Activated T-cell treated with anti-CD3 and anti-CD28 coated beads for 1 hour (primary cell): ENCODE measurements at places on chromosomes 7 and 10.

- DNase-seq: no peak
Measured at GRCh38 chr7:37961251-37961650, 40.8 kb downstream of the EPDR1 start.

- no peak for DNase-seq
Measured at GRCh38 chr10:70575486-70575873, 27.1 kb downstream of the PRF1 start.

- DNase-seq: no peak
Measured at GRCh38 chr7:150860291-150860977, 8.1 kb downstream of the AOC1 start.

DNA sequence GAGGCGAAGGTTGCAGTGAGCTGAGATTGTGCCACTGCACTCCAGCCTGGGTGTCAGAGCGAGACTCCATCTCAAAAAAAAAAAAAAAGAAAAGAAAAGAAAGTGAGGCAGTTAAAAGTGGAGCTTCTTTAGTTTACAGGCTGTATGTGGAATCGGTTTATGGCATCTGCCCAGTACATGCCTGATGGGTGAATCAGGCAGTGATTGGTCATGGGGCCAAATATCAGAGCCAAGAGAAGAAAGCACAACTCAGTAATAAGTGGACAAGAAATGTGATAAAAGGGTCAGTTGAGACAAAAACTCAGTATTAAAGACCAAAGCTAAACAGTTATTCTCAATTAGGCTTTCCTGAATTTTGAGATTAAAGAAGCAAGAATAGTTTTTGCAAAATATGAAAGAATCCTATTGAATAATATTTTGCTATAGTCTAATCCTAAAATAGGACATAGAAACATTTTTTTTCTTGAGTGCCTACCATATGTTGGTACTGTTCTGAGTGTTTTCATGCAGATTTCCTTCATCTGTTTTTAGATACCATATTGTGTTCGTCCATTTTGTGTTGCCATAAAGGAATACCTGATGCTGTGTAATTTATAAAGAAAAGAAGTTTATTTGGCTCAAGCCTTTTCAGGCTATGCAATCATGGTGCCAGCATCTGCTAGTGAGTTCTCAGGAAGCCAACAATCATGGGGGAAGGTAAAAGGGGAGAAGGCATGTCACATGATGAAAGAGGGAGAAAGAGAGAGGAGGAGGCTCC is 14.4 kb downstream of the CDC14C start:
- no peak for DNase-seq

- DNase-seq: no peak
Measured at GRCh38 chr7:2106440-2106839, 126.3 kb downstream of the MAD1L1 start.

DNA sequence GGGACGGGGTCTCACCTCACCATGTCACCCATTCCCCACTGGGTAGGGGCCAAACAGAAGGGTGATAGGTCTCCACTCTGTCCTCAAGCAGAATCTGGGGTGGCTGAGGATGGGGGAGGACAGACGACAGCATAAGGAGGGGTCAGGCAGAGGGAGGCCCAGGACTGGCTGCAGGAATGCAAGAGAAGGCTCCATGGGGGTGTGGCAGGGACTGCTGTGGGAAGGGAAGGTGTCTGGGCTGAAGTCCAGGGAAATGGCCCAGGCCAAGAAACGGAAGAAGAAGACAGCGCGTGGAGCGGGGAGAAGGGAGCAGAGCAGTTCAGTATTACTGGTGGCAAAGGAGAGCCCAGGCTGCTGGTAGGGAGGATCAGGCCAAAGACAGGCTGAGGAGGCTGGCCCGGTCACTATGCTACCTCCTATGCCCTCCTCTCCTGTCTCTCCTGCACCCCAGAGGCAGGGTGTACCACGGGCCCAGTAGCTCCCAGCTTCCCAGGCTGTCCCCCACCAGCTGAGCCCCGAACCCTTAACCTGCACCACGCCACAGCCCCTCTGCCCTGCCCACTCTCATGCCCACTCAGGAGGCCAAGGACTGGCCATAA is 60.9 kb downstream of the GRB10 start:
- no peak for DNase-seq

DNA sequence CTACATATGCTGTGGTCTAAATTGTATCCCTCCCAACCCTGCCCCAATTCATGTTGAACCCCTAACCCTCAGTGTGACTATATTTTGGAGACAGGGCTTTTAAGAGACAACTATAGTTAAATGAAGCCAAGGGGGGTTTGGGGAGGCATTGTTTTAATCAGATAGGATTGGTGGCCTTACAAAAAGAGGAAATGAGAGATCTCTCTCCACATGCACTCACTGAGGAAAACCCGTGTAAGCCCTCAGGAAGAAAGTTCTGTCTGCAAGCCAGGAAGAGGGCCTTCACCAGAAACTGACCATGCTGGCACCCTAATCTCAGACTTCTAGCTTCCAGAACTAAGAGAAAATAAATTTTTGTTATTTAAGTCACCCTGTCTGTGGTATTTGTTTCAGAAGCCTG is 276.7 kb downstream of the KIF20B start:
- DNase-seq: no peak

DNA sequence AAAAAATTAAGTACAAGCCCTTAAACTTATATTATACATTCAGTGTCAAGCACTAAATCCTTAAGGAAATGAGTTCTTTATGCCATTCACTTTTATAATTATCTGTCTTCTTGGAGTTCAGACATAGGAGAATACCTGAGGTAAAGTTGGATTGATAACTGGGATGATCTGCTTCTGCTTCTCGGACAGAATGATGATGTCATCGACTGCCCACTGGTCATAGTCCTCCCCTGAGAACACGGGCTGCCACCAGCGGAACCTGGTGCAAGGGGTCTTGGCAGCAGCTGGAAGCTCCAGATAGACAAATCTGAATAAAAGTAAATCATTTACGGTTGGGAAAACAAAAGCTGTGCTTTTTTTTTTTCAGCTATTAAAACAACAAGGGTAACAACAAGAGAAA is 148.2 kb upstream of the SLC26A5 start:
- DNase-seq: no peak

GRCh38 chr10:125370578-125370977 is 210.2 kb upstream of the CTBP2 start:
- DNase-seq: no peak

GRCh38 chr10:78236416-78237015 is 202.9 kb downstream of the RPS24 start:
- DNase-seq: no peak

DNA sequence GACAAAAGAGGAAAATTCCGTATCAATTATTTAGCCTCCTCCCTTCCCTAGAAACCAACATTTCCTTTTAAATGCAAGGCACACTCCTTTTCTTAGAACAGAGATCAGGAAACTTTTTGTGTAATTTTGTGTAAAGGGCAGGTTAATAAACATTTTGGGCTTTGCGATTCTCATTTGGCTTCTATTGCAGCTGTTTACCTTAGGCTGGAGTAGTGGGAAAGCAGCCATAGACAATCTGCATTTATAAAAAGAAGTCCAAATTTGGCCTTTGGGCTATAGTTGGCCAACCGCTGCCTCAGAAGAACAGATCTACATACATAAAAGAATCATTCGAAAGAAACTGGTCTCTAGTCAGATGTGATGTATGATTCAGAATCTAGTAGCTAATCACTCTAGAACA is 35.3 kb downstream of the NAMPT start:
- DNase-seq: no peak
